ENCODE measurements at places on chromosomes 16 and 17.

DNA sequence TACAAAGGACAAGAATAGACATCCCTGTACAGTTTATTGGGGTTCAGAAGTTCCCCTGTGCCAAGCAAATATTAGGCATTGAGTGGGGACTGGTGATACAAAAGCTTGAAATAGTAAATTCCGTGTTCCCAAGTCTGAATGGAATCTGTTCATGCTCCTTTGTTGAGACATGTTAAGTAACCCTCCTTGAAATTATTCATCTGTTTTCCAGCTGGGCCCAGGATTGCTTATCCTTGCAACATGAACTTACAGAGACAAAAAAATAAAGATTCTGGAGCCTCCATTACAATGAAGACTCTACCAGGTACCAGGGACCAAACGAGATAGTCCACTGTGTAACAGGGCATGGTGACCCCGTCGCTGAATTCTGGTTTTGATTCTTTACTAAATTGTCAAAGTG is 6.1 kb upstream of the CCL8 start:
- DNase-seq, result no peak

GRCh38 chr17:64115822-64116534 is 14.0 kb downstream of the ERN1 start:
- no peak for DNase-seq

- DNase-seq, result no peak
These were observed 14.0 kb upstream of the ALDOA start for GRCh38 chr16:30051518-30051917.

DNA sequence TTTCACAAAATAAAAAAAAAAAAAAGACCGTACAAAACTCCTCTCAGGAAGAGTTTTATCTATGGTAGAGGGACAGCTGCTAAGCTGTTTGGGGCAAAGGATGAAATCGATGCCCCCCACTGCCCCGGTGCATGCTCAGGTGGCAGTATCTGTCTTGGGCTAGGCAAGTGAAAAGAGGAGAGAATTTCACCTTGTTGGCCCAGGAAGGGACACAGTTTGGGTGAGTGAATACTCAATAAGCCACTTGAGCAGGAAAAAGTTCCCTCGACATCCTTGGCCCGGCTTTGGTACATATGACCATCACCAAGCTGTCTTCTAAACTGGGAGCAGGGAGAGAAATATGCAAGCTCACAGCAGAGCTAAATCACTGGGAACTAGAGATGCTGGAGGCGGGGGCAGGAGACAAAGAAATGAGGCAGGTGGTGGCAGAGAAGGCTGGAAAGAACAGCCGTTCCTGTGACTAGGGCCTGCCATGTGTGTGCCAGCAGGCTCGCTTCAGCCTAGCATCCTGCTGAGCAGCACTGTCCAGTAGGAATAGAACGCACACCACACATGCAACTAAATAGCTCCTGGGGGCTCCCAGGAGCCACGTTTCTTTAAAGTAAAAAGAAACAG is 8.2 kb upstream of the EIF1 start:
- no peak for DNase-seq

GRCh38 chr16:27966756-27967155 is 96.8 kb downstream of the GSG1L start:
- no peak for DNase-seq

DNA sequence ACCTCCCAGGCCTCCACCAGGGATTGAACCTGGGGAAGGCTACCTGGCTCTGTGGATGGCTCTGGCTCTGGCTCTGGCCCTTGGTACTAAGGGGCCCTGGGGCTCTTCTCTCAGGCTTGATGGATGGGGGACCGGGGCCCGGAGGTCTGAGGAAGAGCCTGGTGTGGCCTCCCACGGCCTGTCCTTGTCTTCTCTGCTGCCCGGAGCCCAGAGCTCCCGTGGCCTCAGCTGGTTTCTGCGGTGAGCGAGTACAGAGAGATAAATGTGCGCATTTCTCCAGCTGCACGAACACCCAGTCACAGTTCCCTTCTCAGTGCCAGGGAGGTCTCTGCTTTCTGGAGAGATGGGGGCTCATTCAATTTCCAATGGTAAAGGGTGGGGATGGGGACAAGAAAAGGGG is 9.2 kb downstream of the MGAT5B start:
- no peak for DNase-seq

DNA sequence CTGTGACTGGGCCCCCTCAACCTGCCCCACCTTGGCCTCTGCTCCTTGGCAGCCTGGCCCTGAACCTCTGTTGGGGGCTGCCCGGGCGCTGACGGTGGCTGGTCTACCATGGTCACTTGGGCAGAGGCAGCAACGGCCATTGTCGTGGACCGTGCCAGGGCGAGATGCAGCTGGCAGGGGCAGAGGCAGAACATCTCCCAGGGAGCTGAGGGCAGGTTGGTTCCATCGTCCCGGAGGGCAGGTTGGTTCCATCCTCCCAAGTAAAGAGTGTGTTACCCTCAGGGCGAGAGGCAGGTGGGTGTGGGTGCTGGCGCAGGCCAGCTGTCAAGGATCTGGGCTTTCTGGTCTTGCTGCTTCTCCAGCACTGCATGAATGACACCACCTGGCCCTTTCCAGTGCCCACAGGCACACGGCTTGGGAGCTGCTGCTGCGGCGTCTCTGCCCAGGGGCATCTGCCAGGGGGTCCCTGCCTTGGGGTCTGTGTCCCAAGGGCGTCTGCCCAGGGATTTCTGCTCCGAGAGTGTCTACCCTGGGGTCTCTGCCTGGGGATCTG is 12.0 kb downstream of the ACSF3 start:
- DNase-seq, result no peak

DNA sequence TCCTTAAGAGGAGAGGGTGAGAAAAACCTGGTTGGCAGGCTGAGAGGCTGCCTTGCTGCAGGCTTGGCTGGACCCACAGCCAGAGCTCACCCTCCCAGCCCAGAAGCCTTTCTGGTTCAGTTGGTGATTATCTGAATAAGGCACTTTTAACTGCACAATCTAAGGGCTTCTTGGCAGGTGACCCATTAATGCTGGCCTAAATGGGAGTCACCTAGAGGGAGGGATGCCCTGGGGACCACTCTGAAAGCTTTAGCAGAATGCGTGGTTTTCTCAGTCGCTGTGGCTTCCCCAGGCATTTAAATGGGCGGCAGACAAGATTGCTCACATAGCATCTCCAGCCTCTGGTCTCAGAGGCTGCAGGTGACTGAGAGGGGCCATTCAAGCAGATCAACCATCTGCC is 33.2 kb upstream of the SHISA9 start:
- DNase-seq, result no peak

DNA sequence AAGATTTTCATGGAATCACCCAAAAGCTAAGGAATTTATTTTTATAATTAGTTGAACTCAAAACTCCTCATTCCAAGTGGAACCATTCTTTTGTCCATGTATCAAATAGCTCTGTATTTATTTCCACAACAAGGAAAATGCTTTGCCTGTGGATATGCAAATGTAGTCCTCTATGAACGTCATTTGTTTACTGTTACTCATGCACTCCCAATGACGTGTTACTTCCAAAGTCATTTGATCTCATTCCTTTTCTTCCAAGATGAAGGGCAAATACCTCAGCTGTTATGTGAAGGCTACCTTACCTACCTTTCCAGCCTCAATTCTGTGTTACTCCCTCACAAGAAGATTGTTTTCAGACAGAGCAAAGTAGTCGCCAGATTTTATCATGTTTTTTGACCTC is 83.7 kb downstream of the ITFG1 start:
- no peak for DNase-seq

DNA sequence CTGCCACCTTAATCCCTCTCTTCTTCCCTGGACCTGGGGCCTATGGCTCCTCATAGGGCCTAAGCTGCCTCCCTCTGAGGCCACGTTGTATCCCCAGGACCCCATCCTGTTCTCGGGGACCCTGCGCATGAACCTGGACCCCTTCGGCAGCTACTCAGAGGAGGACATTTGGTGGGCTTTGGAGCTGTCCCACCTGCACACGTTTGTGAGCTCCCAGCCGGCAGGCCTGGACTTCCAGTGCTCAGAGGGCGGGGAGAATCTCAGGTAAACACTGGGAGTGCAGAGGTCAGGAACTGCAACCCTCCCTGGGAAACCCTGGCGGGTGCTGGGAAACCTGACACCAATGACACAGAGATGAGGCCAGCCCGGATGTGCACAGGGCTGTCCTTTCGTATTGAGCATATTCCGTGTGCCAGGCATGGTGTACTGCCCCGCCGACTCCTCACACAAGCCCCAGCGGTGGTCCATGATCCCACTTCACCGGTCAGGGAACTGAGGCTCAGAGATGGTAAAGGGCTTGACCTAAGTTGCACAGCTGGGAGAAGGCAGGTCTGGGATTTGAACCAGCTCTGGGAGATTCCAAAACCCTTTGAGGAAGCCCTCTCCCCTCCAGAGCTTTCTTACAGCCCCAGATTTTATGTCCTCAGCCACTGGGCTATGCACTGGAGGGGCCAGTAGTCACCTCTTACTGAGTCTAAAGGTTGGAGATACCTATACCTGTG is 22.9 kb downstream of the ANKRD40 start:
- DNase-seq, result no peak

GRCh38 chr17:1792495-1793446 is 30.9 kb downstream of the SERPINF1 start:
- no peak for DNase-seq

GRCh38 chr16:15961571-15962090 is 12.2 kb downstream of the ABCC1 start:
- no peak for DNase-seq

DNA sequence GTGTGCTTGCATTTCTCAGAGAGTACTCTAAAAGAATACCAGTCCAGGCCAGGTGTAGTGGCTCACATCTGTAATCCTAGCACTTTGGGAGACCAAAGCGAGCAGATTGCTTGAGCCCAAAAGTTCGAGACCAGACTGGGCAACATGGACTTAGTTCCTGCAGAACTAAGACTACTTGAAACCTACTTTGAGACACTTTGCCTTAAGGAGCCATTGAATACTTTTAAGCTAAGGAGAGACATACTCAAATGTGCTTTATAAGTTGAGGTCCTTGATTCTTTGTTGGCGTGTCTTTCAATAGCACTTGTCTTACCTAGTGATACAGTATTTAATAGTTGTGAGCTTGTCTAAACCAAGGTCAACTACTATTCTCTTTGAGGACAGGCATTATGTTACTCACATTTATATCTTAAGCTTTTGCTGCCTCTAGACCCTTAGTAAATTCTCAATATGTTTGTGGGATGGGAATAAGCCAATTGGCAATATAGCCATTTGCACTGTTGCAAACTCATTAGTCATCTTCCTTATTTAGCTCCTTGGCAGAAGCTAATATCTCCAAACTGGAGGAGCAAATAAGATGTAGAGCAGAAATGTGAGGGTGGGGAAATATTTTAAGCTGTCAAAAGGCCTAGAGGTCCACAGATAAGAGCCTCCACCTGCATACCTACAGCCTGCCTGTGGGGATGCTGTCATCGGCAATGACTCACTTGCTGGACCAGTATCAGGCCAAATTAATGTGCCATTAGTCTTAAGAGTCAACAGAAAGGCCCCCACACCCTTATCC is 16.3 kb downstream of the SCPEP1 start:
- no peak for DNase-seq

GRCh38 chr17:60383379-60383778 is 8.6 kb downstream of the USP32 start:
- DNase-seq, result no peak

DNA sequence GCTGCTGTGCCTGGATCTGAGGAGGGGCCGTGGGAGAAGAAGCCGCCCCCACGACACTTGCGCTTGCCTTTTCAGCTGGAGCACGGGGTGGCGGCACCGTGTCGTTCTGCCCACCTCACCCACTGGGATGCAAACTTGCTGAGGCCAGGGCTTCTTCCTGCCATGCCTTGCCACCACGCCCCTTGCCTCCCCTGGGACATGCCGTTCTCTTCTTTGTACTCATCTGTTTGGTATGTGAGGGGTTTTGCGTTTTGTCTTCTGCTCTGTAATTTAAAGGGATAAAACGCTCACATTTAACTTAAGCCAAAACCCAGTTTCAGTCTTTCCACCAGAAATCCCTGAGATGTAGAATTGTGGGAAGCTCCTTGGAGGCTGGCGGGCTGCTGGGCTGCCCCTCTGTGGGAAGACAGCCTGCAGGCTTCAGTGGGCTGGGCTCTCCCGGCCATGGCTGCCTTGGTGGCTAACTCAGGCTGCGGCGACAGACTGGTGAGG is 180.2 kb downstream of the RPTOR start:
- no peak for DNase-seq

- DNase-seq, result no peak
These were observed 103.0 kb downstream of the RAB11FIP4 start for GRCh38 chr17:31494259-31495021.

- no peak for DNase-seq
These were observed 3.4 kb downstream of the MTSS2 start for GRCh38 chr16:70682239-70683145.

GRCh38 chr16:25079637-25080378 is 31.7 kb upstream of the LCMT1 start:
- no peak for DNase-seq

DNA sequence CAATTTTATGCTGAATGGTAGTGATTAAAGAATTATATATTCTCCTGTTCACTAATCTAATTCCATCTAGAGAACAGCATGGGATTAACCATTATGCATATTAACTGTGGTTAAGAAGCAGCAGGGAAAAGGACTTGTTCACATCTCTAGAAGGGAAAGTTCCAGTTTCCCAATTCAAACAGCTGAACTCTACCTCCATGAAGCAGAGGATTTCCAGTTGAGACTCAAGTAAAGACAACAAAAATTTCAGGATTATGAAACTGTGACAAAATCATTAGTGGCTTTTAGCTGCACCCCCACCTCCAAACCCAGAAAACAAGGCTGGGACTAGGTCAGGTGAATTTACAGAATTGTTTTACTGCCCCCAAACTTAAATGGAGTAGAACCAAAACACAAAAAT is 73.6 kb downstream of the USP32 start:
- no peak for DNase-seq

DNA sequence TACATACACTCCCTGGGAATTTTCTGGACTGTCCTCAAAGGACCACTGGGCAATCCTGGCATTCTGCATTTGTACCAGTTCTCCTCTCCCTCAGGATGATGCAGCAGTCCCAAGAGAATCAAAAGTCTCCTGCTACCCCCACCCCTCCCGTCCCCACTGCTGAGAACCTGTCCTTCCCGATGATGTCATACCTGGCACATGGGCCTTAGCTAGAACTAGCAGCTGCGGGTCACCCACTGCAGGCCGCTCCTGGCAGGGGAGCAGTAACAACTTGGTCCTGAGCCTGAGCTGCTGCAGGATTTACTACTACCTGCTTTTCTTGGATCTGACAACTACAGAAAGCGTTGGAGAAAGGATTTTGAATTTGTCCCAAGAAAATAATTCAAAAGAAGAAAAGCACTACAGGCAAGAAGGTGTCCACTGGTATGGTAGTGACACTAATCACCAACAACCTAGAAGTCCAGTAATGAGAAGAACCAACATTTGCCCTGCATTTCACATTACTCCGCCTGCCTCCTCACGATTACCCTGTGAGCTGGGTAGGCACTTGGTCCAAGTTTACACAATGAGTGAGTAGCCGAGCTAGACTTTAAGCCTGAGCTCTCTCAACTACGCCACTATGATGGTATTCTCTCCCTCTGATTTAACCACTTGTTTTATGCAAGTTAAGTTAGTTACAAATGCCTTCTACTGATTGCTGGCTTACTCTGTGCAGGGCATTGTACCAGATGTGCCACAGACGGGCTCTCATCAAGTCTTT is 55.3 kb upstream of the ETV4 start:
- no peak for DNase-seq

GRCh38 chr16:17469741-17470181 is 999 bp downstream of the XYLT1 start:
- DNase-seq, result no peak

- no peak for DNase-seq
These were observed 17.1 kb downstream of the MRM3 start for GRCh38 chr17:799261-799660.
